ENCODE measurements at places on chromosomes 1 and 21.

GRCh38 chr1:153649863-153650235, 8.7 kb upstream of the SNAPIN start:
- no peak for DNase-seq

DNA sequence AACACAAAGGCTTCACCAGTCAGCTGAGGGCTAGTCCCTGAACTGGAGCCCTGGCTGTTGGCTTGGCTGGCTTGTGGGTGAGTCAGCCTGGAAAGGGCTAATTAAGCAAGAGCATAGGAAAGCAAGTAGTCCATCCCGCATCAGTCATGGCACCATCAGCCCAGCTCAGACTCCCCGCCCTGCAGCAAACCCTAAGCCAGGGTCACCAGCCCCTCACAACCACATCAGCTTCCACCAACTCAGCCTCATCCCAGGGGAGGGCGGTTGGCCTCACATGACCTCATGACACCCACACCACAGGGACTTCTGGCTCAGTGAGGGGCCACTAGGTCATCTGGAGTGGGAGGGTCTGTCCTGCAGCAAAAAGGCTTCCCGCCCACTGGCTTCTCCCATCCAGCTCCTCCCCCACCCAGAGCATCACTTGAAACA, 7.0 kb upstream of the SPATC1L start:
- DNase-seq: no peak

- no peak for DNase-seq
These were observed 1.2 kb upstream of the NOS1AP start for GRCh38 chr1:162068301-162068700.

DNA sequence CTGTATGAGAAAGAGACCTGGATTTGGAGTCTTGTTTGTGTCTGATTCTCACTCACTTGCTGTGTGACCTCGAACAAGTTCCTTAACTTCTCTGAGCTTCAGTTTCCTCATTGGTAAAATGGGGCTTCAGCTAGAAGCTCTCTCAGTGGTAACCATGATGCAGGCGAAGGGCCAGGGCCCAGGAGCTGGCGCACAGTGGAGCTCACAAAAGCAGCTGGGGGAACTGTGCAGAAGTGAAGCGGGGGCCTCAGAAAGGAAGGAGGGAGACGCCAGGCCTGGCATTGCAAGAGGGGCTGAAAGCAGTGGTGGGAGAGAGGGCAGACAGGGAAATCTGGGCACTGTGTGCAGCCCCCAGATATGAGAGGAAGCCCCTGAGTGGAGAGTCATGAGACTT, 88.9 kb upstream of the RUNX3 start:
- DNase-seq: no peak

GRCh38 chr1:89536555-89537341, 12.1 kb downstream of the LRRC8B start:
- DNase-seq: no peak

DNA sequence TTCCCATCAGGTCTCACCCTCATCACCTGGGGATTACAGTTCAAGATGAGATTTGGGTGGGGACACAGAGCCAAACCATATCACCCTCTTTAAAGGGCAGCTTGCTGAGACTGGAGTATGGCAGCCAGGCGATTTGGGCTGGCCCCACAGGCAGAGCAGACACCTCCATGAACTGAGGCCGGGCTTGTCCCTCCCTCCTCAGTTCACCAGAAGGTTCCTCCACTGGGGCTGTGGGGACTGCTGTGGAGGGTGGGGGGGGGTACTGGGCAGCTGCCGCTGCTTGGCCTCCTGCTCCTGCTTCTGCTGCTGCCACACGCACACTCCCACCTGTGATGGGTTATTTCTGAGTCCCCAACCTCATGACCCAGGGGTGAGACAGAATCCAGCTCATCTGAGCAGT, 53.9 kb upstream of the PDE9A start:
- DNase-seq: no peak

DNA sequence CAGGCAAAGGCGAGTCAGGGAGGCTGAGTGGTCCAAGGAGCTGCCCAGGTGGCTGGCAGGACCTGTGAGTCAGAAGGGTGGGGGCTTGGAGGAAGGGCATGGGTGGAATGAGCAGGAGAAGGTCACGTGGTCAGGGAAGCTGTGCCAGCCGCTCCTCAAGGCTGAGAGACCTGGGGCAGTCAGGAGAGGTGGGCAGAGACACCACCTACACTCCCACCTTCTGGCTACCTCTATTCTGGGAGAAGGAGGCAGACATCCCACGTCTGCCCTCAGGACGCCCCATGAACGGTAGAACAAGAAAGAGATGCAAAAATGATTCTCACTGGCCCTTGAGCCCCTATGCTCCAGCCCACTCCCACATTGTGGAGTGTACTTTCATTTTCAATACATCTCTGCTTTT, 151.8 kb upstream of the RAB4A start:
- DNase-seq: peak; percentile 60

GRCh38 chr1:89800022-89800655, 20.7 kb upstream of the LRRC8D start:
- no peak for DNase-seq

GRCh38 chr1:23473037-23473800, 10.8 kb downstream of the ASAP3 start:
- DNase-seq: no peak

DNA sequence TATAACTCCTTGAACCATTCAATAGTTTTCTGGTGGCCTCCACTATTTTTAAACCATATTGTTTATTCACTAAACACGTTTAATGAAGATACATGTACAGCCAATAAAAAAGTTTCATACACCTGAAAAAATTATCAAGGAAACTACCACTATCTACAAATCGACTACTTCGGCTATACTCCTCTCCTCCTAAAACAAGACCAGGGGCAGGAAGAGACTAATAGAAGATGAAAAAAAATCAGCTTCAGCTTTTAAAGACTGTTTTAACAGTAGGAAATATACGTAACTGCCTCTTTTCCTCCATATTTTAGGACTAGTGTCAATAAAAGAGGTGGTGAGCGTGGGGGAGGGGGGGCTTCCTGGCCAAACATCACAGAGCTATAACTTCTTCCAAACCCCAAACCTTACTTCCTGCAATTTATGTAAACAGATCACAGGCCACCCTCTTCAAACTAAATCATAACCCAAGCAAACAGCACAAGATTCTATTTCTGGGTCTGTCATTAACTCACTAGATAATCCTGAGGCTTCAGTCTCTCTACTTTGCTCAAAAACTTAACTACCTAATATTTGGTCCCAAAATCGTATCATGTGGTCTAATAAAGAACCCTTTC, 15.1 kb downstream of the FOXJ3 start:
- no peak for DNase-seq

DNA sequence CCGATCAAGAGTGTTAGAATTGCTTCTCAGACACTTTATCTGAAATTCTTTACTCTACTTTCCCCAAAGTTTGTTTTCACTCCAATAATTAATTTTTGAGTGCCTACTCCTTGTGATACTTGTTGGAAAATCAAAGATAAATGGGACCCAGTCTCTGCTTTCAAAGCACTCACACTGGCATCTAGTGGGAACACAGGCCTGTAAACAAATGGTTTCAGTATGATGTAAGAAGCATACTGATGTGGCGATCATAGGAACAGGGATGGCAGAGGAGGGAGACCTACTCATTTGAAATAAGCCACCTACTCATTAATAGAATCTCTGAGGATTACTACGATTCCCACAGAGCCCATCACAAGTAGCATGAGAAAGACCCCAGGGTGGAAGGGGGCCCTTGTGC, 273.7 kb upstream of the ST6GALNAC5 start:
- no peak for DNase-seq

- no peak for DNase-seq
These were observed 80.5 kb upstream of the PRMT6 start for GRCh38 chr1:106975944-106976343.

DNA sequence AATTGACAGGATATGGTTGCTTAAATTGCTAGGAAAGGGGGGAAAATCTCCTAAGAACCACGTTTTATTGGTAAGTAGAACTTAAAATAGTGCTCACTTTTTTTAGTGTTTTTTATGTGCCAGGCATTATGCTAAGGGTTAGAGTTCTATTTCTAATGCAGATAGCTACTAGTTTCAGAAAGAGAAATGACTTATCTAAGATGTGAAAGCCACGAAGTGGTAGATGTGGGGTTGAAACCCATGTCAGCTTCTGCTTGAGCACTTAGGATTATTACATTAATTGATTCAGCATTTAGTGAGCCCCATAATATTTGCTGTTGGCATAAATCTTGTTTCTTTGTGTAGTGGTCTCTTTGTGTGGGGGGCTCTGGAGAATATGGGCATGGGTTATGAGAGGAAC, 24.7 kb downstream of the CACHD1 start:
- no peak for DNase-seq

GRCh38 chr1:18348354-18348753, 132.4 kb upstream of the KLHDC7A start:
- no peak for DNase-seq

DNA sequence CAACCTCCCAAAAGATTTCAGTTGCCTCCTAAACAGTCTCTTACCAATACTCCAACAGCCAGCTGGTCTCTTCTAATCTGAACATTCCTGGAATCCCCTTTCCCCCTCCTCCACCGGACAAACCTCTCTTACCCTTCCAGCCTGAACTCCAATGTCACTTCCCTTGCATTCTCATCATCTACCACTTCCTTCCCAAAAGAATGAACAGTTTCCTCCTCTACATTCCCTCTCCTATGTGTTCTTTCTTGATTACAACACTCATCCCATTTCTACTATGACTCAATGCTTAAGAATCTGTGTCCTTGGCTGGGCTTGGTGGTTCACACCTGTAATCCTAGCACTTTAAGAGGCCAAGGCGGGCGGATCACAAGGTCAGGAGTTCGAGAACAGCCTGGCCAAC, 417.1 kb downstream of the SETD4 start:
- no peak for DNase-seq

DNA sequence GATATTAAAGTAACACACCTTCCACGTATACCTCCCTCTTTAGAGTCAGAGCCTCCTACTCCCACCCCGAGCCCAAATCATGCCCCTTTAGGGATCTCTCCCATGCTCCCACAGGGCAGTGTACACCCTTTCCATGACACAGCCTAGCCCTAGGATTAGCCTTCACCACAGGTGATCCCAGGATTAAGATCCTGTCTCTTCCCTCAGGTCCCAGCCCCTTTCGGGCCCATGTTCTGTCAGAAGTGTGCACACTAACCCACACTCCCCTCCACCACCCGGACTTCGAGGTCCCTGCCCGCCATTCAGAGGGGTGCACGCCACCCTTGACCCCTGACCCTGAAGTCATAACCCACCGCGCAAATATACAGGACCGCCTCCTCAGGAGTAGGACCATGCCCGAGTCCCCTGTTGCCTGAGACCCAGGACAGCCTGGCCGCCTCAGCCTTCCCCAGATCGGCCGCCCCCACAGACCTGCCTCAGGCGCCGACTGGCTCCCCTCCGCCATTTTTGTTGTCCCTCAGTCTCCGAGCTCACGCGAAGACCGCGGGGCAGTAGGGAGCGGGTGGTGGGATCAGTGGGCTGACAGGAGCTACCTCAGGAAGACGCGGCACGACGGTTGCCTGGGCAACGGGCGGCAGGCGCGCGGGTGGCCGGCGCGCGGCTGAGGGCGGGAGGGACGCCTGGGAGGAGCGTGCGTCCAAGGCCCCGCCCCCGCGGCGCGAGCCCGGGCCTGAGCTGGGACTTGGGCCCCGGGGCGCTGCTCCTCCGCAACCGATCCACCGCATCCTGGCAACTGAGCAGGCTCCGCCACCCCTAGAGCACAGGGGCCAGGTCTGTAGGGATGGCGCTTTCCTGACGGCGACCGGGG, at the start of gene AGBL4:
AGBL4 (minus strand) TSS at position 663 of the 868 bp plus-strand sequence.
- peak; percentile 16 for DNase-seq

DNA sequence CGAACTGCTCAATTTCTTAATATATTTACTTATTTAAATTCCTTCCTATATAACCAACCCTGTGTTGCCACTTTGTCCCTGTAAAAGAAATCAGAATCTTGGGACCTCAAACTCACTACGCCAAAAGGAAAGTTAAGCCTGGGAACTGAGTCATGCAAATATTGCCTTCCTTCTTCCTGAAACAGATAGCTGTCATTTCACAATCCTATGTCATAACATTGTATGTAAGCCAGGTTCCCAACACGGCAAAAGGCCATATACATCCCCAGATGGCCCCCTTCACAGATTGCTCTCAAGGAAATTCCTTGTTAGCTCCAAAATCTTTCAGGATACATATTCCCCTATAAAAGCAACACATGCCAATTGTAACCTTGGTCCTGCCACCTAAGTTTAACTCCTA, 39.7 kb downstream of the C21orf91 start:
- no peak for DNase-seq

- DNase-seq: peak; percentile 86
These were observed 8.5 kb upstream of the MEX3A start for GRCh38 chr1:156090840-156091188.

DNA sequence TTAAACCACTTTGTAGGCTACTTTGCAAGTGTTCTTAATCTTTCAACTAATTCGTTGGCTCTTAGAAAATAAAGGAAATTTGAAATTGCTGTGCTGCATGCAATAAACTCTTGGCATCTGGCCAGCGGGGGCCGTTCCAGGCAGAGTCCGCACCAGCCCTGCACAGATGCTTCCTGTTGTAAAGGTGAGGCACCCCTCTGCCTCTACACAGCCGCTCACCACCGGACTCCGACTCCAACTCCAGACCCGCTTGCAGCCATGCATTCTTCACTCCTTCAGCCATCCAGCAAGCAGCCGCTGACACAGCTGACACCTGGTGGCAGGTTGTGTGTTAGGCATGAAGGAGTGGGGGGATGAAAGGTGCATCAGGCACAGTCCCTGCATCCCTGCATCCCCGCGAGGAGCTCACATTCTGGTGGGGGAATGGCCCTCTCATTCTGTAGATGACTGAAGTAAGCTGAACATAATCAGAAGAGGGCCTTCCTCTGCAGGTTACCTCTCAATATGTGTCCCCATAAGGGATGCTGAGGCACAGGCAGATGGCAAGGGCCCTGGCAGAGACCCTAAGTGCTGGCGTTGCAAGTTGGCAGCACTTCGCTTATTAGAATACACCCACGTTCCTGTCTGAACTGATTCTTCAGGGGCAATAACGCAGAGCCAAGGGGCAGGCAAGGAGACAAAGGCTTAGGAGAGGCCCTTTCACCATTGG, 56.8 kb downstream of the GLIS1 start:
- DNase-seq: peak; percentile 25

DNA sequence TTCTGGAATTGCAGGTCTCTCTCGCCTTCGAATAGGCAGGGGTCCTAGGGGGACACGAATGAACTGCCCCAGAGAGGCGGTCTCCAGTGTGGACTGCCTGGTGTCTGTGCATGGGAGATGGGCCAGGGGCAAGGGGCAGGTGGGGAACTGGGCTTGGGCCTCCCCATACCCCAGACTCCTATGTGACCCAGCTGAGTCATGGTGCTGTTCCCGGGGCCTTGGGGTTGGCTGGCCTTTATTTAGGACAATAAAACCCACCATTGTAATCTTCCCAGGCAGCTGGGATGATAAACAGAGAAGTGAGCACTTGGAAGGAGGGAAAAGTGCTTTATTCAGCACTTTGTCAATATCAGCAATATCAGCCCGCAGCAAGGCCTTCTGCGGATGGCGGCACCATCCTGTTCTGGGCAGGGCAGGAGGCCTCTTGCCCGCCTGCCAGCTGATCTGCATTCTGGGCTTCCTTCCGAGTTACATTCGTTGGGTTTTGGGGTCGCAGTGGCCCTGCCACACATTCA, 209.0 kb upstream of the TMEM51 start:
- no peak for DNase-seq

Measured in LoVo (cell line).